Fibroblast of skin of left biceps (primary cell): ENCODE measurements at places on chromosomes 1 and 21.

DNA sequence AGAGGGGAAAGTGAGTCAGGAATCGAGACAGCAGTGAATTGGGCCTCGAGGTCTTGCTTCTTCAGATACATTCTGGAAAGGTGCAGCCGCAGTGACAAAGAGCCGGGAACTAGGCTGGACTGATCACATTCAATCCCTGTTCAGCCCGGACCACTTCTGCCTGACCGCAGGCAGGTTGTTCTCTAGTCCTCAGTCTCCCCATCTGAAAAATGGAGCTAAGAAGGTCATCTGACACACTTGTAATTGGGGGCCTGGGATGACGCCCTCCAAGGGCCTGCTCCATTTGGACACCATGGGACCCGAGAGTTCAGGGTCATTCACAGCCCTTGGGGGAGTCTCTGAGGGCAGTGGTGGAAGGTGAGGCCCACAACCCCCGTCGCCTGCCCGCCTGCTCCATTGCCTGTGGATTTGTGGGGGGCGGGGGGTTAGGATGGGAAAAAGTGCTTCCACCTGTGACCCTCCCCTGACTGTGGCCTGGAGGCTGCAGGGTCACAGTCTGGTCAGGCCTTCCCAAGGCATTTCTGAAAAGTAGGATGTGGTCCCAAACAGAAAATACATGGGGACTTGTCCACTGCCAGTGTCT, 87.9 kb upstream of the CSF3R start:
- DNase-seq = no peak

DNA sequence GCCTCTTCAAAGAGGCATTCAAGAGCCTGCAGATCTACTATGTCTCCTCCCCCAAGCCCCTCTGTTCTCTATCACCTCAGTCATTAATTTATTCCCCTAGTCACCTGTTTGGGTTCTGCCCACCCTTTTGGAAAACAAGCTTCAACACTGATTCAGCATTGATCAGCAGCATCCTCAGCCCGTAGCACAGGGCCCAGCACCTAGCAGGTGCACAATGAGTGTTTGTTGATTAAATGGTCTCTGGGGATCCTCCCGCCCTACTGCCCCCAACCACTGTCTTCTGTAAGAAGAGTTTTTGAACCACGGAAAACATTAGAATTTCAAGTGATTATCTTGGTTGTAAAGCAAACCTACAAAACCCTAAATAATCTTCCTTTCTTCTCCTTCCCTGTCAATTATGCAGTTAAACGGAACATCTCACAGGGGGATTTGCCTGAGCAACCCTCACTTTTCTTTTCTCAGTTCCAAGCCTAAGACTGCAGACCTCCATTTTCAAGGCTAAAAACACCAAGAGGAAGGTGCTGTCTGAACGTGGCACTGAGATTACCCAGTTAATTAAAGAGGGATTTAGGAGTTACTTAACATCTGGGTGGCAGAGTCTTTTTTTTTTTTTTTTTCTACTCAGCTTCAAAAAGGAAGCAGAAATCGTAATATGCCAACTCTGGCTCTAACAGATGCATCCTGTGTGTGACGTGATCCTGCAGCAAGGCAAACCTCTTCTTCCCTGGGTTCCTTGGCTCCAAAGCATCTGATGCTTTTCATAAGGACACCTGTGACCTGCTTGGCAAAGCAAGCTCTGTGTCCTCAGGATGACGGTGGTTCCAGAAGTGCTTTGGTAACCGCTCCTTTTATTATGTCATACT, 163.0 kb downstream of the KAZN start:
- DNase-seq = no peak

DNA sequence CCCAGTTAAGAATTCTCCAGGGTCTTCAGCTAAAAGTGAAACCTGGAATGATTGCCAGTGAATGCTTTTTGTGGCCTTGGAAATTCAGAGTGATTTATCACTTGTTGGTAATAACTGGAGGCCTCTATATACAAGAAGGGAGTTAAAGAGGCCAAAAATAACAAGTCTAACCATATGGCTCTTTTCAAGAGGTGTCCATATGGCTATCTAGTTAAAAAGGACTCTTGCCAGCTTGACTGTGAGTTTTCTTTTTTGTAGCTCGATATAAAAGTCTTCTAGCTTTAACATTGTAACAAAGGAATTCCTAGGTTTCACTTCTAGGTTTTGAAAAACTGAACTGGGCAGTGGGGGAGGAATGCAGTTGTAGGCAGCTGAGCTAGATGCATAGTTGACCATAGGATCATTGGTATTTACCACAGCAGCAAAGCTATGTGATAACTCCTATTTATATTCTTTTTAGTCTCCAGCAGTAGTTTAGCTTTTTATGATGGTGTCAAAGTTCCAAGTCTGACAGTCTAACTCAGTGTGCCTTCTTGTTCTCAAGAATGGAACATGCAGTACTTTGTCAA, 44.4 kb downstream of the CACHD1 start:
- peak; percentile 92 for DNase-seq

DNA sequence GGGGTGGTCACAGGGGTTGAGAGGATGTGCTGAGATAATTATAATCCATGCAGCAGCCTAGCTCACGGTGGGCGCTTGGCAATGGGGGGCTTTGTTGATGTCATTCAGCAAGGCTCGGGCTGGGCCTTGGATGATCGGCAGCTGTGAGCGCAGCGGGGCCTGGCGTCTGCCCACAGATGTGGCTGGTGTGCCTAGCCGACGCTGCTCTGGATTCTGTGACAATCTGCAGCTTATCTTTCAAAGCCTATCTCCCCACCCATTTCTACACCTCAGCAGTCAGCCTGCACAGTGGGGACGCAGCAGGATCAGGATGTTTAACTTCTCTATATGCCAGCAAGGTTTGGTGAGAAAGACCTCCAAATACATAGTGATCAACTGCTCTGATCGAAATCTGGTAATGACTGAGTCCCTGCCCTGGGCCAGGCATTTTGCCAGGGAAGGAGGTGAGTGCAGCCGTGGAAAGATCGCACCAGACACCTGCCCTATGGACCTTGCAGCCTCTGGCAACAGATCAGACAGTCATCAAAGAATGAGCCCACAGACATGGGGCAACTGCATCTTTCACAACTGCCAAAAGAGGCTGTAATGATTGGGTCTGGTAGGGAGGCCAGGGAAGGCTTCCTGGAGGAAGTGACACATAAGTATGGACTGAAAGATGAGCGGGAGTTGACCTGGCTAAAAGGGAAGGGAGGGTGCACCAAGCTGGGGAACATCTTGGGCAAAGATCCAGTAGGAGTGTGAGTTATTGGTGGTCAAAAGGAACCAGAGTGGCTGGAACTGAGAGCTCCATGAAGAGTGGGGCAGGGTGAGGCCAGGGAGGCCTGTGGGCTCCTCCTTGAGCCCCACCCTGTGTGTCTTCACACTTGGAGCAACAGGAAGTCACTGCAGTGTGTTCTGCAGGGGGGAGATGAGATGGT, 35.3 kb downstream of the EPHB2 start:
- DNase-seq = no peak

DNA sequence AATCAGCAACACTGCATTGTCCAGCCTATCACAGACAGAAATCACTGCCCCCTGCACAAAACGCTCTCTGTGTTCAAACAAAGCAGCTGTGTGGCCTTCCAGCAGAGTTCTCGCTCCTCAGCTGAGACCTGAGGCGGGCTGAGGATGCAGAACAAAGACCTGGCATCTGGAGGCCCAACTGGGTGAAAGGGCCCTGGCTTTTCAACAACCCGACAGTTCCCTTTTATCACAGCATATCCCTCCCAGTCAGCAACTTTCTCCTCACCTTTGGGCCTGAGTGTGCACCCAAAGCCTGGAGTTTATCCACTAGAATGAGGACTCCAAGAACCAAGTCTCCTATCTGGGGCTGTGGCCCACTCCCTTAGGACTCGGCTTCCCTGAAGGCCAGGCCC, 42.6 kb upstream of the A3GALT2 start:
- no peak for DNase-seq

DNA sequence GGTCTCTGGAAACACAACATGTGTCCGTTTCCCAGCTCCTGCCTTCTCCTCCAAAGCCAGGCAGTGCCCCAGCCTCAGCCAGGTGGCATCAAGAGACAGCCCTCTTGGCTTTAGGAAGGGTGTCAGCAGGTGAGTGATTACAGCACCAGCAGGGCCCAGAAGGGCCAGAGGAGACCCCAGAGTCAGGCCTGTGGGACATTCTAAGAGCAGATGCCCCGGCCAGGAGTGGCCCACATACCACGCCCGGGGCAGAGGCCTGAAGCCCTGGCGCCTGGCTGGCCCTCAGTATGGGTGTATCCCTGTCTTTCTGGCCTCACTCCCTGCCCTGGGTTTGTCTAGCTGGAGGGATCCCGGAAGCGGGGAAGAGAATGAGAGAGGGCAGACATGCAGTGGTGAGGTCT, 109.2 kb downstream of the CASZ1 start:
- no peak for DNase-seq

GRCh38 chr21:29185172-29185571, 54.7 kb downstream of the MAP3K7CL start:
- no peak for DNase-seq

GRCh38 chr1:19949016-19949415, 25.6 kb upstream of the PLA2G2E start:
- peak; percentile 2 for DNase-seq

DNA sequence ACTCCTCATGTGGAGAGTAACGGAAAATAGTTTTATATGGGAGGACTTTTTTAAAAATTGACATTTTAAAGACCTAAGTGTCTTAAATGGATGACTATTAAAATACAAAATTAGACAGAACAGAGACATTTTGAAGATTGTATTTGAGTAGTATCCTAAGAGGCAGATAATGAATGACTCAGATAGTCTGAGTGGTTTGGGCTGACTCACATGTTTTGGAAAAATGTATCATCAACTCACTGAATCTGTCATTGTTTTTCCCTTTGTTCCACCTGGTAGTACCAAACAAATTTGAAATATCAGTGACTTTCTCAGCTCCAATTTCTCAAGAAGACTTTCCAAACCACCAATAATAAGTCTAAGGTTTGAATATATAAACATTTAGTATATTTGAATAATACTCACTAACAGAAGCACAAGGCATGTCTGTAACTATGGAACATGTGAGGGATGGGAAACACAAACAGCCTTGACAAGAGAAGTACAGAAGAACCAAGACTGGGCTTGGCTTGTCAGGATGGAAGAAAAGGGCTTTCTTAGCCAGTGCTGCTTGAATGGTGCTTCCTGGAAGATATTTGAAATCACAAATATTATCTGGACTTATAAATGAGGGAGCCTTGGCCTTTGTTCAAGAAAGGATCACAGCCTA, 90.6 kb downstream of the SGIP1 start:
- no peak for DNase-seq

GRCh38 chr1:109873278-109874175, 37.1 kb upstream of the CSF1 start:
- peak; percentile 71 for DNase-seq

- no peak for DNase-seq
Measured at GRCh38 chr1:184941410-184941733, 32.9 kb downstream of the NIBAN1 start.

DNA sequence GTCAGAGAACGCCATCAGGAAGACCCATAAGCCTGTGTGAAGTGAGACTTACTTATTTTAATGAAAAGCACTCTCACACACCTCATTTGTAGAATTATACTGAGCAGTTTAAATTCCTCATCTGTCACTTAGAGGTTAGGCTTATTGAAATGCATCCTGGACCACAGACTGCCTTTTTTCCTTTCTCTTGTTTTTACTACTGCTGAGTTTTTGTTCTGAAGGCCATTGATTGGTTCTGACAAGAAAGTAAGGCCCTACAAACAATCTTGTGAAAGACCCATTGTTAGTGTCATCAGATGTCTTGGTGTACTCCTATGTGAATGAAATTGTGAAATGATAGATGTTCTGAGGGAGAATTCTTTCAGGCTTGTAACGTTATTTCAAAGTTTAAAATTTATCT, 1343.3 kb upstream of the ADGRL2 start:
- DNase-seq = no peak

DNA sequence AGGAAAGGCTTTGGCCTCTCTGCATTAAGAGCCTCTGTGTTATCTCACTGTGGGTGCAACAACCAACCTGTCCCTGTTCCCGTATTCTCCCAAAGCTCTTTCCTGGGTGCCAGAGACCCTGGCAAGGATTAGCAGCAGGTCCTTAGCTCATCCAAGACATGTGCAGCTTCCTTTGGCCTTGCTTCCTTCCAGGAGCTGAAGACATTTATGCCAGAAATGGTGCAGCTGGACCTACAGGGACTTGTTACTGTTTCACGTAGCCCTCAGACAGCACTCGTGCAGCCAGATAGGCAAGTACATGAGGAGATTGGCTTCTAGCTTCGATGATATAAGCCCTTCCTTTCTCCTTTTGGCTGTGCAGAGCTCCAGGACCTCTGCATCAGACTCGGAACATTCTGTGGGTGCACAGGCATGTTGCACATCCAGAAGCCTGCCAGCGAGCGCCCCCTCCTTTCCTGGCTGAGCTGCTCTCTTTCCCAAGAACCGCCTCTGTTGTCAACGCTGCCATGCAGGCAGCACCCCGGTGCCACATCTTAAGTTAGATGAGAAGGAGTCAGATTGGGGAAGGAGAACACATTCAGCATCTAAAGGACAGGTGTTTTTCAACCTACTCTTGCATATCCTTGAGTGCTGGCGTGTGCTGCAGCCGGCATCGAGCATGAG, 284.5 kb upstream of the PLXNA2 start:
- DNase-seq = no peak

DNA sequence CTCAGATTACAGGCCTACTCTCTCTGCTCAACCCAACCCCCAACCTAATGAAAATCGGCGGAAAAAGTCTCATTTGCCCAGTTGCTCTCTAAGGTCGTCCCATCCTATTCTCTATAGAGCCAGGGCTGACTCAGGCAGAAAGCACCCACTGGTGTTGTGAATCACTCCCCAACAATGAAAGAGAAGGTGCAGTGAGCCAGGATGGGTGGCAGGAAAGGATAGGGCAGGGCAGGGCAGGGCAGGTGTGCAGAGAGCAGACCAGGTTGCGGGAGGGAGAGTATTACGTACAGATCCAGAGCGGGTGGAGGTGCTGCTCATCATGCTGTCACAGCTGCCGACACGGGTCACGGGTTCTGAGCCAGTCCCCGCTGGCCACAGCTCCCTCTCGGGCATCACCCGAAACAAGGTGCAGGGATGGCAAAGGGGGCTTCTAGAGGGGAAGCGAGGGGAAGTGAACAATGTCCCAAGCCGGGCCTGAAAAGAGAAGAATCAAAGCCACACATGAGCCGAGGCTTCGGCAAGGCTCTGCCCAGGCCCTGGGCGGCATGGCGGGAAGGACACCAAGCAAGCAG, 5.3 kb downstream of the C1orf116 start:
- no peak for DNase-seq

- DNase-seq = peak; percentile 56
Measured at GRCh38 chr1:226679853-226680516, 59.1 kb downstream of the ITPKB start.

- DNase-seq = no peak
Measured at GRCh38 chr1:116938216-116938615, 28.5 kb downstream of the PTGFRN start.

GRCh38 chr1:247530785-247531184, 5.5 kb downstream of the OR2C3 start:
- DNase-seq = no peak
